DND-41 (cell line): ENCODE measurements at places on chromosomes 4 and X.

GRCh38 chrX:112235547-112235946 lies 153.0 kb upstream of the TRPC5 start:
- no peak for DNase-seq

- DNase-seq: no peak
Observed at GRCh38 chr4:167897116-167897515, 195.2 kb upstream of the ANXA10 start.

GRCh38 chr4:143207555-143207954 lies 22.8 kb downstream of the USP38 start:
- no peak for DNase-seq

GRCh38 chrX:133989490-133989889 lies 4.1 kb upstream of the GPC3 start:
- no peak for DNase-seq

DNA sequence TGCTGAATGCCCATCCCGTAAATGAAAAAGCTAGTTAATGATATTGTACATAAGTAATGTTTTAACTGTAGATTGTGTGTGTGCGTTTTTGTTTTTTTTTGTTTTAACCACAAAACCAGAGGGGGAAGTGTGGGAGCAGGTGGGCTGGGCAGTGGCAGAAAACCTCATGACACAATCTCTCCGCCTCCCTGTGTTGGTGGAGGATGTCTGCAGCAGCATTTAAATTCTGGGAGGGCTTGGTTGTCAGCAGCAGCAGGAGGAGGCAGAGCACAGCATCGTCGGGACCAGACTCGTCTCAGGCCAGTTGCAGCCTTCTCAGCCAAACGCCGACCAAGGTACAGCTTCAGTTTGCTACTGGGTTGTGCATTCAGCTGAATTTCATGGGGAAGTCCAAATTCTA lies at the start of gene SPP1:
SPP1 (plus strand) TSS at position 249 of the 400 bp plus-strand sequence. CDS start 1,182 bp downstream, outside the sequence.
- DNase-seq: peak; percentile 67

DNA sequence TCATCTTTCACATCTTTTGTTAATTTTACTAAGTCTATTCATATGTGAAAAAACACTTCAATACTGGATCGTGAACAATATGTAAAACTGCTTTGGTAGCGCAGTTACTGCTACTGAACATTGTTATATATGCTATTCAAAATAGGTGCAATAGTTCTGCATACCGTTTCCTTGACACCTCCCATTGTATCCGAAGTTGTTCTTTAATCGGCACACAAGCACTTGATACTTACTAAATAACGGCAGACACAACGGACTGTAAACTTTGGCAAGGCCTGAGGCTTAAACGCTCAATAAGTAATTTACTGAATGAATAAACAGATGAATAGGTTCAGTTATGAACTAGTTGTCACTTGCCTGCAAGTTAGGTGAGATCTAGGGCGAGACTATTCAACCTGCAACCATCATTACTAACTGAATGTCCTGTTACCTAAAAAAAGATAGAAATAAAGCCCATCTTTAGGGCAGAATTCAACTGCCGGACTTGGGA lies 620 bp downstream of the ANAPC10 start:
- DNase-seq: no peak

GRCh38 chr4:41285202-41285863 lies 28.6 kb downstream of the UCHL1 start:
- no peak for DNase-seq
